ENCODE measurements at places on chromosomes 12 and 14.
A peak's percentile ranks its signal among the peaks of the same experiment; 100 is the strongest.

- DNase-seq = no peak
These were observed 143.3 kb upstream of the BCL2L14 start for GRCh38 chr12:11927286-11927935.

GRCh38 chr12:115000038-115000437 is 316.1 kb upstream of the TBX3 start:
- peak; percentile 54 for DNase-seq

DNA sequence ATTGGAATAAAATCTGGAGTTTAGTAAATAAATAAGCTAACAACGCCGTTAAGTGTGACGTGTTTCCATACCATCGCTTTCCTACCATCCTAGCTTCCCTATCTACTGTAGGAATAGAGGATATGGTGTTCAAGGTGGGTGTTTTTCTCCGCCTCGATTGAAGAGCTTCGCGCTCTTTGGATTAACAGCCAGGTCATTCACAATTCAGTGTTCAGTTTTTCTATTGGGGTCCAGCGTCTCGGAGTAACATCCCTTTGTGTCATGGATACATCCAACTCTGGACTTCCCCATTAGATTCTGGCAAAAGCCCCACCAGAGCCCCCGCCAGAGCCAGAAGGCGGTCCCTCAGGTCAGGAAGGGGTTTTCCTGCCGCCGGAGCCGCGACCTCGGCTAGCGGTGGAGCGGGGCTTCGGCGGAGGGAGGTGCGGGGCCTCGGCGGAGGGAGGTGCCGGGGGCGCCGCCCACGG is 1.2 kb upstream of the SRGAP1 start:
- DNase-seq = no peak

- no peak for DNase-seq
These were observed 4.3 kb upstream of the TRAF3 start for GRCh38 chr14:102772781-102773570.

GRCh38 chr12:75591628-75592027 is 80.2 kb upstream of the KRR1 start:
- DNase-seq = no peak

DNA sequence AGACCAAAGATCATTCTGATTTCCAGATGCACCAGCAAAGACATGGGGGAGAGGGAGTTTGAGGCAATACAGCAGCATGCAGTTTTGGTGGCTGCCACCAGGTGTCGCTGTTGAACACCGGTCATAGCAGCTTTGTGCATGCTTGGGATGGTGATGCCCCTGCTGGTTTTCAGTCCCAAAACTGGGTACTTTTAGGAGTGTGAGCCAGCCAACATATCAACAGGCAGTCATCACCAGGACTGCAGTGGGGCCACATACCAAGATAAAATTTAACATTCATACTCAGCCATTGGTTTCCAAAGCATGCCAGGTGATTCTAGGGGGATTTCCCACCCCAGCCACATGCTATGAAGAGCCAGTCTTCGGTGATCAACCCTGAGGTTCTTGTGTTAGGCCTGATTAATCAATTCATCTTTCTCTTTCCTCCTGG is 64.2 kb downstream of the PHETA1 start:
- peak; percentile 13 for DNase-seq

DNA sequence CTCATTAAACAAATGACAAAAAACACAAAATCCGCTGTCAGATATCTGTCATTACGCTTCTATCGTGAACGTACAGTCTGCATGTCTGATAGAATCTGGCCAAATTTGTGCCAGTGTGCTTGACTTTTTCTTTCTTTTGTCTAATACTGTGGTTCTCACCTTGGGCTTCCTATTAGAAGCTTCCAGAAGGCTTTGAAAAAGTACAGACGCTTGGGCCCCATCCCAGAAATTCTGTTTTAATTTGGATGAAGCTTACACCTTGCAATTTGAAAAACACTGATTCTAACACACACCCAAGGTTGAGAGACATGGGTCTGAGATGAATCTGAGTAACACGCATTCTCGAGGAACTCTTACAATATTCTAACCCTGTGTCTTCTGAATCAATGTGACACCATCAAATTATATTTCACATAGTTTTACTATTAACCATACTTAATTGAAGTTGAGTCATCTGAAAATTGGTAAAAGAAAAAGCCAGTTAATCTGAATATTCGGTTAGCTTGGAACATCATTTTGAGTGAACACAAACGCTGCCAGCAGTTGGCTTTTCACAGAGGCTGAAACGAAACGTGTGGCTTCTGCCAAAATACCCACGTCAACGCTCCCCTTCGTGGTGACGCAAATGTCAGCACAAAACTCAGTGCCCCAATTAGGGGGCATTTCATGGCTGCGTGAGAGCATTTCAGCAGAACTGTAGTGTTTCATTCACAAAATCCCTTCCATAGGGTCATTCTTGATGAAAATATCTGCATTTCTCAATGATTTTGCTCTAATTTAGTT is 420.5 kb downstream of the TMEM132D start:
- no peak for DNase-seq
